ENCODE measurements at places on chromosomes 12 and 14.

GRCh38 chr14:90503582-90503981, 106.8 kb downstream of the CALM1 start:
- DNase-seq = no peak

DNA sequence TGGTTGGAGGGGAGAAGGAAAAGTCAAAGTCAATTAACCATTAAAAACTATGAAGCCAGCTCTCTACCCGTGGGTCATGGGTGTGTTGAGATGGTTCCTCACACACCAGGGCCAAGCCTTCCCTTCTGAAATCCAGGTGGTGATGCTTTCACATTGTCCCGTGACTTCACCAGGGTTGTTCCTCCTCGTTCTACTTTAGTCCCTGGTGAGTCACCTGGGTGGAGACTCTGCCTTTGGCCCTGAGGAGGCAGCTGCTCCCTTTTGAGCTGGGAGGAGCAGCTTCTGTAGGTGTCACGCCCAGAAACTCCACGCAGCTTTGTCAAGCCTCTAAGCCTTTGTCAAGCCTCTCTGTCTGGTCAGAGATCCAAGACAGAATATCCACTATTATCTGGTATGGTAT, 348.3 kb downstream of the BMP4 start:
- DNase-seq = no peak

GRCh38 chr12:25682421-25682820, 129.3 kb upstream of the LMNTD1 start:
- no peak for DNase-seq

DNA sequence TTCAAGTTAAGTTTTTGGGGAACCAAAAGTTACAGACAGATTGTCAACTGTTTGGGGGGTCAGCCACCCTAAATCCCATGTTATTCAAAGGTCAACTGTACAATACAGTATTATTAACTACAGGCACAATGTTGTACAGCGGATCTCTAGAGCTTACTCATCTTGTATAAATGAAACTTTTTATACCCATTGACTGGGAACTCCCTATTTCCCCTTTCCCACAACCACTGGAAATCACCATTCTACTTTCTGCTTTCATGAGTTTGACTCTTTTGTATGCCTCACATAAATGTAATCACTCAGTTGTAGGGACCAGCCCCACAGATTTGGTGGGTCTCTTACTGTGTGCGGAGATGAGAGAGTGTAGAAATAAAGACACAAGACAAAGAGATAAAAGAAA, 57.8 kb downstream of the SLCO1B3 start:
- DNase-seq = no peak

GRCh38 chr12:106631150-106631549, 48.3 kb downstream of the RFX4 start:
- DNase-seq = no peak

GRCh38 chr12:67512061-67512460, 136.5 kb upstream of the DYRK2 start:
- no peak for DNase-seq

DNA sequence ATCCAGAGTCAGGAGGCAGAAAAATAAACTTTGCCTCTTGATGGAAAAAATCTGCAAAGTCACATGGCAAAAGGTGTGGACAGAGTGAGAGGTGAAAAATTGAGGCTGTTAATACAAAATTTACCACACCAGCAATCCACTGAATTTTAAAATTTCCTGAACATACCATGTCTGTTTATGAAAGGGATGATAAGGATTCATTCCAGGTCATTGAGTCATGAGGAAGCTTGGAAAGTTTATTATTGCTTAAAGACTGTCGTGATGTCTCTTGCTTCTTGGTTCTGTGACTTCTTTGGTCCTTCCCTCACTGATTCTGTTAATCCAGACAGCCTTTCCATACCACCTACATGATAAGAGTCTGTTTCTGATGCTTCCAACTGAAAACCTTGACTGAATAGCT, 73.2 kb downstream of the TTC6 start:
- no peak for DNase-seq

GRCh38 chr14:94936401-94936892, 166.5 kb upstream of the GSC start:
- peak; percentile 68 for DNase-seq

GRCh38 chr14:92794961-92795360, 856 bp downstream of the GOLGA5 start:
- DNase-seq = no peak

DNA sequence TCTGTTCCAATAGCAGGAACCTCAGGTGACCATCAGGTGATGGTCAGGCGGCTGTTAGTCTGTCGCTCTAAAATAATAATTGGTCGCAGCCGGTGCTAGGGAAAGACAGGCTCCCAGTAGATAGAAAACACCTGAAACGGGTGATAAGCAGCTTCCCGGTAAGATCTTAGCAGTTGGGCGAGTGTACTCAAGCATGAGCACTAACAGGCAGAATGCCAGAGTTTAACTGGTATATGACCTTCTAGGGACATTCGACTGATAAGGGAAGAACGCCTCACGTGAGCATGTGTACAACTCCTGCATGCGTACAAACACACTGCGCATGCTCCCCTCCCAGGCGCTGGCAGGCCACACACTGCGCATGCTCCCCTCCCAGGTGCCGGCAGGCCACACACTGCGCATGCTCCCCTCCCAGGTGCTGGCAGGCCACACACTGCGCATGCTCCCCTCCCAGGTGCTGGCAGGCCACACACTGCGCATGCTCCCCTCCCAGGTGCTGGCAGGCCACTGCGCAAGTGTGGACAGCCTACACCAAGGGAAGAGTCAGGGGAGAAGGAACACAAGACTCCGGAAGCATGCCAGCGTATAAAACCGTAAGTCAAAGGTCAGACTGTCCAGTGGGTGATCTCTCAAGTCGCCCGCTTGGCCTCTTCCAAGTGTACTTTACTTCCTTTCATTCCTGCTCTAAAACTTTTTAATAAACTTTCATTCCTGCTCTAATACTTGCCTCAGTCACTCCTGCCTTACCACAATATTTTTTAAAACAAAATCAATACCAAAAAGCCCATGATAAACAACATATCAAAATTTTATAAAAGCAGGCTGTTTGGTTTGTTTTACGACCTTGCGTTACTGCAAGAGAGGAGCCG, 24.5 kb downstream of the GPRC5D start:
- DNase-seq = peak; percentile 43

GRCh38 chr12:57625261-57626032, 7.6 kb downstream of the B4GALNT1 start:
- DNase-seq = no peak
